RPMI8226 (cell line): ENCODE measurements at places on chromosomes 4 and X.

DNA sequence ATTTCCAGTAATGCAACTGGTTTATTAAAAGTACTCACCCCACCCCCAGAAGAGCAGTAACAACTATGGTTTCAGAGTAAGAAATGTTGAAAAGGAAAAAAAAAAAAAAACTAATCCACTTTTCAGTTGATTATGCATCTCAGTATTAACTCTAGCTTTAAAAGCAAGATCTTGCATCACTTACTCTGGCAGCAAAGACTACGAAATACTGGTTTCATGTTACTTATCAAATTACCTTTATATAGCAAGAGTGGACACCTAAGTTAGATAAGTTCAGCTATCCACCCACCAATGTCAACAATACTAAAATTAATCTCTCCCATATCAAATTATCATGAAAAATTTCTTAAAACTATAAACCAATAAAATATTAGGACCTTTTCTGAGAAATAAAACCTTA is 105.0 kb downstream of the ABCB7 start:
- DNase-seq = no peak

GRCh38 chrX:1119275-1119674 is 93.2 kb downstream of the CRLF2 start:
- no peak for DNase-seq

DNA sequence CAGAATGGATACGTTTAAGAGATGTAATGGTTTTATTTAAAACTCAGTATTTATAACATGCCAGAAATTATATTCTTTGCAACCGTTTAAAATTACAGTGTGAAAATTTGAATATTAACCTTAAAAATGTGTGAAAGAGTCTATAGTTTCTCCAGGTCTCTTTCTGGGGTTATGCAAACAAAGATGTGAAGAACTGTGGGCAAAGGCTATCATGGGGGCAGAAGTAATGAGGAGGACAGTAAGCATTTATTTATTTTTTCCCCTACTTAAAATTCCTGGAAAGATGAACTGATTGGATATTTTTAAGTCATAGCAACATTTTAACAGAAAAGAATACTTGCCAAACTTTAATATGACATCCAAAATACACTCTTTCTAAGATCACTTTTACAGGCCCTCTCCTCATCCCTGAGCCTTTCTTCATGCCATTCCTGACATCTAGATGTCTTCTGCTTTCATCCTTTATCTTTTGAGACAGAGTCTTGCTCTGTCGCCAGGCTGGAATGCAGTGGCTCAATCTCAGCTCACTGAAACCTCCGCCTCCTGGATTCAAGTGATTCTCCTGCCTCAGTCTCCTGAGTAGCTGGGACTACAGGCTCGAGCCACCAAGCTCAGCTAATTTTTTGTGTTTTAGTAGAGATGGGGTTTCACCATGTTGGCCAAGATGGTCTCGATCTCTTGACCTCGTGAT is 46.1 kb downstream of the TMEM131L start:
- DNase-seq = no peak

- DNase-seq = no peak
Measured at GRCh38 chr4:24923550-24923949, 10.7 kb upstream of the CCDC149 start.
